ENCODE measurements at places on chromosomes 5 and 9. TPM values are rescaled to one million over a fixed set of nuclear protein-coding genes. Genes with fewer than 3 reads are reported as not detected.

Gene CEL
- 2.2 TPM for polyA plus RNA-seq

Gene SWI5
- 18.0 TPM for polyA plus RNA-seq

Gene PITX1
- 3.7 TPM for polyA plus RNA-seq

Gene LRRTM2
- 0.44 TPM for polyA plus RNA-seq

Gene PPP3R2
- polyA plus RNA-seq = not detected

Gene CDH18
- 7.7 TPM for polyA plus RNA-seq

Gene SOX30
- polyA plus RNA-seq = 0.15 TPM

Gene PCDHAC2
- 1.7 TPM for polyA plus RNA-seq

Gene GPR151
- not detected for polyA plus RNA-seq

Gene RPL37
- 2,512 TPM for polyA plus RNA-seq

Gene NIM1K
- 0.97 TPM for polyA plus RNA-seq

Gene TMEM215
- 5.6 TPM for polyA plus RNA-seq

Gene CCT5
- 187 TPM for polyA plus RNA-seq

Gene SHISAL2B
- 0.15 TPM for polyA plus RNA-seq

Gene TMEM167A
- polyA plus RNA-seq = 70.1 TPM

Gene CKMT2
- polyA plus RNA-seq = 40.2 TPM

Gene DNAH5
- 0.82 TPM for polyA plus RNA-seq

Gene FAM163B
- polyA plus RNA-seq = not detected

Gene ENHO
- polyA plus RNA-seq = 3.1 TPM

Gene BRIX1
- 38.0 TPM for polyA plus RNA-seq

Gene FOXD4L3
- 0.31 TPM for polyA plus RNA-seq

Gene GGTA1
- 10.1 TPM for polyA plus RNA-seq

Gene ITGA2
- 18.3 TPM for polyA plus RNA-seq

Gene NME5
- 0.99 TPM for polyA plus RNA-seq

Gene TLX3
- polyA plus RNA-seq = not detected

Gene PCDHGB2
- 2.4 TPM for polyA plus RNA-seq

Gene ZNG1A
- 51.6 TPM for polyA plus RNA-seq

Gene NREP
- polyA plus RNA-seq = 377 TPM

Gene TPPP
- polyA plus RNA-seq = 8.4 TPM

Gene IFNA2
- polyA plus RNA-seq = not detected

Gene CYSRT1
- polyA plus RNA-seq = 1.2 TPM

Gene CDHR2
- polyA plus RNA-seq = 0.71 TPM

Gene STK10
- polyA plus RNA-seq = 15.8 TPM

Gene SPATA31E1
- polyA plus RNA-seq = not detected

Gene AHRR
- polyA plus RNA-seq = 0.98 TPM

Gene C9
- polyA plus RNA-seq = 0.53 TPM

Gene POU5F2
- 0.04 TPM for polyA plus RNA-seq

Gene SPATA31D4
- not detected for polyA plus RNA-seq

Gene ZFP37
- polyA plus RNA-seq = 4.7 TPM

Gene SIT1
- polyA plus RNA-seq = 2.5 TPM

Gene PROB1
- polyA plus RNA-seq = 26.0 TPM

Gene ARID3C
- 0.14 TPM for polyA plus RNA-seq

Gene SOHLH1
- polyA plus RNA-seq = 0.24 TPM

Gene LCN1
- not detected for polyA plus RNA-seq

Gene IDNK
- 5.8 TPM for polyA plus RNA-seq

Gene AIF1L
- polyA plus RNA-seq = 34.7 TPM

Gene PCDHB2
- 4.4 TPM for polyA plus RNA-seq

Gene ESM1
- polyA plus RNA-seq = 2.5 TPM

Gene SCGB3A2
- polyA plus RNA-seq = not detected

Gene DIRAS2
- 1.6 TPM for polyA plus RNA-seq

Gene SGCD
- polyA plus RNA-seq = 85.5 TPM

Gene NUTM2F
- not detected for polyA plus RNA-seq

Measured in muscle of back (tissue), 13 donors.